ENCODE measurements at places on chromosomes 7 and 10. TPM values are rescaled to one million over a fixed set of nuclear protein-coding genes. Genes with fewer than 3 reads are reported as not detected.

KLHL7 gene
- 18.0 TPM for polyA plus RNA-seq

LLCFC1 gene
- polyA plus RNA-seq = not detected

SPAM1 gene
- not detected for polyA plus RNA-seq

MSMB gene
- not detected for polyA plus RNA-seq

SLC29A4 gene
- polyA plus RNA-seq = 0.21 TPM

PRR15 gene
- polyA plus RNA-seq = not detected

ZNF804B gene
- polyA plus RNA-seq = not detected

NODAL gene
- 0.07 TPM for polyA plus RNA-seq

DNA sequence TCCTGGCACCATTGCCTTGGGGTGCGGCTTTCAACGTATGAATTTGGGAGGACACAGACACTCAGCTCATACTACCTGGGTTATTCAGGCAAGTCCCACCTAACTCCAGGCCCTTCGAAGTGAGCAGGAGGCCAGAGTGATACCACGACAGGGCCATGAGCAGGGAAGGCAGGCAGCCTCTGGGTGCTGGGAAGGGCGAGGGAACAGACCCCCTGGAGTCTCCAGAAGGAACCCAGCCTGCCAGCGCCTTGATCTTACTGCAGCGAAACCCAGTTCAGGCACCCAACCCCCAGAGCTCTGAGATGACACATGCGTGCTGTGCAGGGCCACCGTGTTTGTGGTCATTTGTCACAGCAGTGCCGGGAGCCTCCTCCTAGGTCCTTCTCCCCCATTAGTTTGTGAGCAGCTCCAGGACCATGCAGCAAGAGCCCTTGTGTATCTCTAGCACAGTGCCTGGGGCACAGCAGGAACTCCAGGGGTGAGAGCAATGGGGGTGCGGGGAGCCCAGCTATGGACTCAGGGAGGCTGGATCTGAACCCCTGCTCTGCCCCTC, 7.7 kb upstream of the INSIG1 start:
- no peak for DNase-seq

GRCh38 chr7:2661602-2662272, 26.3 kb upstream of the AMZ1 start:
- DNase-seq = no peak

DNA sequence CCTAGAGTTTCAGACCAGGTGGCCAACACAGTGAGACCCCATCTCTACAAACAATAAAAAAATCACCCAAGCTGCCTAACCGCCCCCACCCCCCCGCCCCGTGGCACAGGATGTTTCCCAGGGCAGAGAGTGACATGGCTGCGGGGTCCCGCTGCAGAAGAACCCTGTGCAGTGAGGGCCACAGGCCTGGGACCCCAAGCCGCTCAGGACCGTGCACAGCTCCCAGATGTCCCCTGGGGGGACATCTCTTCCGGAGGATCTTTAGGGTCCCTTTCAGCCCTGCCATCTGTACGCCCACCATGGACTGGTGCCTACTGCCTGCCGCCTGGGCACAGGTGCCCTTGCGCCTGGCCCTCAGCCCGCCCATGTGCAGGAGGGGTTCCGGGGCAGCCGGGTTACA, 373.6 kb downstream of the DNAJB6 start:
- no peak for DNase-seq

- no peak for DNase-seq
Observed at GRCh38 chr7:12709726-12710502, 22.5 kb downstream of the ARL4A start.

GRCh38 chr7:134627109-134627774, 19.4 kb upstream of the BPGM start:
- DNase-seq = no peak

GRCh38 chr10:102646610-102647442, 2.5 kb downstream of the TRIM8 start:
- DNase-seq = peak; percentile 68

DNA sequence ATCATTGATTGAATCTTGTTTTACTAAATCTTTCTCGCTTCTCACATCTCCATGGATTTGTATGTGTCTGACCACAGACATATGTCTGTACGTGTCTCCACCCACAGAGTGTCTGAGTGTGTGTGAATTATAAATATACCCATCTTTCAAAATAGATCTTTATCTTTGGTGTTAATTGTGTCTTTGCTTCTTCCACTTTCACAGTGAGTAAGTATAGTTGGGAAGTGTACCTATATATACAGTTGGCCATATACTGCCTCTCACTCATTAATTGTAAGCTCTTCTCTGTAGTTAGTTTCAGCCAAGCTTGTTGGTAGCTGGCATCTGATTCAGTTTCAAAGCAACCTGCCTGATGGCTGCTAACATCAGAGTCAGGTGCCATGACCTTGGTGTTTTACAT, 18.4 kb downstream of the EEPD1 start:
- no peak for DNase-seq

DNA sequence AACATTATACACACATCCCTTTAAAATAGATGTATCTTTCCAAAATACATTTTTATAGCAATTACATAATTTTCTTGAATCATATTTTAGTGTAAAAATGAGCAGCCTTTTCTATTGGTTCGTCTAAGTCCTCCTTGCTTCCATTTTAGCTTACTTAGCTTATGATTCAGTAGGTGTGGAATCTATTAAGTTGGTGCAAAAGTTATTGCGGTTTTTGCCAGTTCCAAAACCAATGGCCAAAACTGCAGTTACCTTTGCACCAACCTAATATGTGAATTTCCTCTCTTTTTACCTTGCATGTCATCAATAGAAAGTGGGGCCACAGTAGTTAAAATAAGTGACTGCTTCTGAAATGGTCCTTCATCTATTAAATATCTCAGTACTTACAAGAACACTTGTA, 279.0 kb downstream of the OTUD1 start:
- DNase-seq = no peak

DNA sequence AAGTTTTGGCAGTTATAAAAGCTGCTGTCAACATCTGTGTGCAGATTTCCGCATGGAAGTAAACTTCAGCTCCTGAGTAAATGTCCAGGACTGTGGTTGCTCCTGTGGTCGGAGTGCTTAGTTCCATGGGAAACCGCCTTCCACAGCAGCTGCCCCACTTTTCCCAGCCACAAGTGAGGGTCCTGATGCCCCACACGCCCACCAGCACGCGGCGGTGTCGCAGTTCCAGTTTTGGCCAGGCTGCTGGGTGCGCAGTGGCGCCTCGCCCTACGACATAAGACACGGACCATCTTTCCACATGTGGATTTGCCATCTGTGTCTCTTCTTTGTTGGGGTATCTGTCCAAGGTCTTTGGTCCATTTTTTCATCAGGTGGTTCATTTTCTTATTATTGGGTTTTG, 167.1 kb downstream of the DIP2C start:
- DNase-seq = no peak
